NCI-H1436 treated with DMSO at 0.1 percent for 48 hours (cell line): ENCODE measurements at places on chromosomes 3 and 15.

DNA sequence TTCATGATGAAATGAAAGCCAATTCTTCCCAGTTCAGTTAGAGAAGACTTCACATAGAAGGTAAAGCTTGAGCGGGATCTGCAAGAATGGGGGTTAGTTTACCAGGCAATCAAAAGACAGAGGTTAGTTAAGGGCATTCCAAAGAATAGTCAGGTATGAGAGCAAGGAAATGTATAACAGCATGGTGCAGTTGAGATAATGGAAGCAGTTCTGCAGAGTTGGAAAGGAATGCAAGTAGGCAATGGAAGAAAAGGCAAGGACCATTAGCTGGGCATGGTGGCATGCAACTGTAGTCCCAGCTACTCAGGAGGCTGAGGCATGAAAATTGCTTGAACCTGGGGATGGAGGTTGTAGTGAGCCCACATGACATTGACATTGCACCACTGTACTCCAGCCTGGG lies 55.0 kb downstream of the LSAMP start:
- no peak for DNase-seq

DNA sequence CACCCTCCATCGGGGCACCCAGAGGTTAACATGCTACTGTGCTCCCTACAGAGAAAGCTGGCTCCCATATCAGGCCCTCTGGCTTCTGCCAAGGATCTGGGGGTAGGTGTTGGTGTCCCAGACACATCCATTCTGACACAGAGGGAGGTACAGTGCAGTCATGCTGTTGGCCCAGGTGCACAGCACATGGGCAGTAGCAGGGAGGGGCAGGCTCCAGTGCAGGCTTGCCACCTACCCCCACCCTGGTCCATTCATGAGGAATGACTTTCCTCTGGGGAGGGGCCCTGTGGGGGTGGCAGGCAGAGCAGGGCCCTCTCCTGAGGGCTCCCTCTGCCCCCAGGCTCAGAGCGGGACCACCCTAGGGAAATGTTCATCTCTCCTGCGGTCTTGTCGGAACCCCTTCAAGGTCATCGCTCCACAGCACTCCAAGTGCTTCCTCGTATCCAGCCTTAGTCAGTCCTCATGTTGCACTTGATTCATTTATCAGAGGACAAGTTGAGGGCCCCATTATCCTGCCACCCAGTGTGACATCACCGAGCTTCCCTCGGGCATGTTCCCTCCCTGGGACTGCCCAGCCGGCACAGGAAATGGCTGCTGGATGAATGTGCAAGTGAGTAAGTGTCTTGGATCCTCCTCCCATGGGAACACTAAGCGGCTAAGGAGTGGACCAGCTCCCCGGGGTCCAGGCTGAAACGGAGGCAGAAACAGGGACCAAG lies 10.0 kb downstream of the DUSP7 start:
- DNase-seq: no peak

GRCh38 chr3:140584549-140584948 lies 93.3 kb upstream of the TRIM42 start:
- no peak for DNase-seq

GRCh38 chr15:39643727-39644126 lies 62.8 kb downstream of the THBS1 start:
- no peak for DNase-seq

DNA sequence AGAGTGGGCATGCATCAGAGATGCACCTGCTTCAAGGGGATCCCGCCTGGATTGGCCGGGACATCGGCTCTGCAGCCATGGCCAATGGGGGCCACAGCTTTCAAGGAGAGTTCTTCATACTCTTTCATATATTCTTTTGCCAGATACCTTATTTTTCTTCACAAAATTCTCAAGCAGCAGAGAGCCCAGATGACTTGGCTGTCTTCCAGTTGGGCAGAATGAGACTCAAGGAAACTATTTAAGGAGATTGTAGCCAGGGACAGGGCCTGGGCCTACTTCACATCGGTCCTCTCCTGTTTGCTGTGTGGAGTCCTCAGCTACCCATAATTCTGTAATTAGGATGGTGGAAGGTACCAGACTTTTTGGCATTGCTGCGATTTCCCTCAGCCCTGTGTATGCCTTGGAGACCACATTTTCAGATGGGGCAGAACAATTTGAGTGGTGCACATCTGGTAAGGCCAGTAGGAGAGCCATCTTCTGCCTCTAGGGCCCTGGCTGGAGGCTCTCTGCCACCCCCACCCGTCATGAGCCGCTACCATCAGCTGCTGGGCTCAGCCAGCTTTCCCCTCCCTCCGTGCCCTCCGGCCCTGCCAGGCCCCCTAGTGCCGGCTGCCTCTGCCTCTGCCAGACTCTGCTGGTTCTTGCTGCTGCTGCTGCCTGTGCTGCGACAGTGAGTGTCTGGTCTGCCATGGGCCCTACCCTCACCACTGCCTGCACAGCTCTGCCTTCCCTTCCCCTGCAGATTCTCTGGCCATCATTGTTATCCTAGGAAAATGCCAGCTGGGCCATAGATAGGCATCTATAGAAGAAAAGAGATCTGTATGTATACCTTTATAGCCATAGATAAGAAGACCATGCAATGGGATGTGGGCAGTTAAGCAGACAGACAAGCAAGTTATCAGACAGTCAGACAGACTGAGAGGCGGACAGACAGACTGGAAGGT lies 6.7 kb downstream of the PLIN1 start:
- DNase-seq: no peak

DNA sequence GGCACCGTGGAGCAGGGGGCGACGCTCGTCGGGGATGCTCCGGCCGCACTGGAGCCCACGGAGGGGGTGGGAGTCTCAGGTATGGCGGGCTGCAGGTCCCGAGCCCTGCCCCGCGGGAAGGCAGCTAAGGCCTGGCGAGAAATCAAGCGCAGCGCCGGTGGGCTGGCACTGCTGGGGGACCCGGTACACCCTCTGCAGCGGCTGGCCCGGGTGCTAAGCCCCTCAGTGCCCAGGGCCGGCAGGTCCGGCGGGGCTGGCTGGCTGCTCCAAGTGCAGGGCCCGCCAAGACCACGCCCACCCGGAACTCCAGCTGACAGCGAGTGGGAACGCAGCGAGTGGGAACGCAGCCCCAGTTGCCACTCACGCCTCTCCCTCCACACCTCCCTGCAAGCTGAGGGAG lies 676.4 kb downstream of the SI start:
- DNase-seq: no peak

DNA sequence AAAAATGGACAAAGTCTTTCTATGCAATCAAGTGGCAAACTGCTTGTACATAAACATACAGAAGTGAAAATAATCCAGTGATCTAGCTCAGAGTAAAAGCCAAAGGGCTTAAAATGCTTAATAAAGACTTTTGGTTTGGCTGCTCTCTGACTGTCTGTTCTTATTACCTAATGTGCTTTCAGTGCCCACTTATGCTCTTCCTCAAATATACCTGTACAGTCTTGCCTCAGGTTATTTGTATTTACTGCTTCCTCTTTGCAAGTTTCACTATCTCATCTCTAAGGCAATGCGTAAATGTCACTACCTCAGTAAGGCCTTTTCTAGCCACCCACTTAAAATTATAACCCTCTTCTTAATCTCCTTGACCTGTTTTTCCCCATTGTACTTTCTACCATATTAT lies 171.8 kb downstream of the EPHA6 start:
- no peak for DNase-seq

- DNase-seq: peak; percentile 9
Observed at GRCh38 chr3:142117056-142117851, 32.1 kb downstream of the TFDP2 start.

DNA sequence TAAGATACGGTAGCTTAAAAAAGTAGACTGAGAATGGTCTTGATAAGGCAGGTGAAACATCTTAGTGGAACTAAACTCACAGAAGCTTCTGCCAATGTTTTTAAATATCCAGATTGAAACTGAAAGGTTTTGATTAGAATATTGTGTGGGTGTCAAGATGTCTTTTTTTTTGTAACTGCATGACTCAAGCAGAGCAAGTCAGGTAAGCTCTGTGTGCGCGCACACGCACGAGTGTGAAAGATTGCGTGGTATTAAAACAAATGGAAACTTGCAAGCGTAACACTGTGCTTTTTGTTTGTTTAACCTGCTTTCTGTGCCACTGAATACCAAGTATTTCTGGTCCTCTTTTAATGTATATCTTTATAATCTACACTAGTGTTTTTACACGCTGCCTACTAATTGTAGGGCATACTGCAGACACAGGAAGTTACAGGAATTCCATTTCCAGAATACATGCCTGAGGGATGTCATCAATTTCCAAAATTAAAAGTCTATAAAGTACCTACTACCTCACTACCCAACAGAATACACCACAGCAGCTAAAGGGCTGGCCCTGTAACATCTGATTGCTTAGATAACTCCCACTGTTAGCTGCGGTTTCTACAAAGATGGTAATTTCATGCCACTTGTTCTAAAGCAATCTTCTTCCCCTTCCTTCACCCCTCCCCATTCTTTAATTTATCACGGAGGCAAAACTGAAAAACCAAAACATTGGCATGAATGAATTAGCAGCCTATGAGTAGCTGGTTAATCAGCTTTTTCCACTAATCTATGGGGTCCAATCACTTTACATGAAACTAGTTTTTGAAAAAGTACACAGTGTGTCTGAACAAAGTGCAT lies 472.8 kb downstream of the SHQ1 start:
- DNase-seq: no peak

GRCh38 chr15:26838742-26839460 lies 28.0 kb upstream of the GABRA5 start:
- DNase-seq: no peak

- no peak for DNase-seq
Observed at GRCh38 chr15:70875001-70875782, 17.0 kb downstream of the THAP10 start.

DNA sequence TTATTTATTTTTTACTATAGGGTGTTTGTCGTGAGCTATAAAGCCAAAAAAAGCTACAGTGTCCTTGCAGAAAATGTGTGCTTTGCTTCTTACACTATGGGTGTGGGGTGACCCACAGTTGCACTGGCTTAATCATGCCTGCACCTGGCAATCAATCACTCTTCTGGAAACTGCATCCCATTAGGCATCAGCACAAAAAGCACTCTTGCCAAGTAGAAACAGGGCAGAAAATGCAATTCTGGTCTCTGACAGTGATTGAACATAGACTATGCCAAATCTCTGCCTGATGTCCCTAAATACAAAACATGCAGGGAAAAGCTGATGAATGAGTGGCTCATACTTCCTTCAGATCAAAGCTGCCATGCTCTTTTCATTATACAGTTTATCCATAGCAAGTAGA lies 30.4 kb upstream of the PLAAT1 start:
- no peak for DNase-seq

- no peak for DNase-seq
Observed at GRCh38 chr15:80437334-80437891, 33.2 kb downstream of the ARNT2 start.

DNA sequence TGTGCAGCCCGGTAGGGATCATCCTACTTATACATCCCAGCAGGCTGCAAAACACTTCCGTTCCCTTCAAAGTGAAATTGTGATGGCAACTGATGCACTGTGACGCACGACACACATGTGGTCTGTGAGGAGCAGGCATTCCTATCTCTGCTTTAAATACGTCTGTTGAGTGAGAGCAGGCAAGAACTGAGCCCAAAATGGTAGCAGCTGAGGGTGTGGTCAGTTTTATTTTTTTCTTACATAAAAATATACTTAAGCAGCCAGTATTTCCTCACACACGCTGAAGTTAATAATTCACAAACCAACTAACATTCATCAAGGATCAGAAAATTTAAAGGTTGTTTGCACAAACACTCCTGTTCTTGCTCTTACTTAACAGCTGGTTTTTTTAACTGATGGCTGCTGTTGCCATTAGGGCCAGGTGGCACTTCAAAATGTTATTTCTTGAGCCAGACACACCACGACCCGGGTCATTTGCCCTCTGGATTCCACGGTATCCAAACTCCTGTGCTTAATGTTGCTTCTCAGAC lies 23.9 kb downstream of the LRIG1 start:
- no peak for DNase-seq

DNA sequence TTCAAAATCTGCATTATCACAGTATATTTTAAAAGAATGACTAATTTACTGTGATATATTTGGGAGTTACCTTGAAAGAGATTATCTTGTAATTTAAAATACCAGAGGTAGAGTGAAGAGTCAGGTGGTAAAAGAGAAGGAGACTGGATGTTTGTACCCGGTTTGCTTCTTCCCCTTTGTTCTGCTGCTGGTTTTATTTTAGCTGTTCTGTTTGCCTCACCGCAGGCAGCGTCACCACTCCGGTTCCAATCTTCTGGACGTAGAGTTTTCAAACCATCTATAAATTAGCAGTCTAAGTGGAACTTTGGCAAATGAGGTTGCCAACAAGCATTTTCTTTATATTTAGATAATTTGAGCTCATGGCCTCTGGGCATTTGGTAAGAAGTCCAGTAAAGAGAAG lies 38.2 kb downstream of the PPARG start:
- DNase-seq: no peak

DNA sequence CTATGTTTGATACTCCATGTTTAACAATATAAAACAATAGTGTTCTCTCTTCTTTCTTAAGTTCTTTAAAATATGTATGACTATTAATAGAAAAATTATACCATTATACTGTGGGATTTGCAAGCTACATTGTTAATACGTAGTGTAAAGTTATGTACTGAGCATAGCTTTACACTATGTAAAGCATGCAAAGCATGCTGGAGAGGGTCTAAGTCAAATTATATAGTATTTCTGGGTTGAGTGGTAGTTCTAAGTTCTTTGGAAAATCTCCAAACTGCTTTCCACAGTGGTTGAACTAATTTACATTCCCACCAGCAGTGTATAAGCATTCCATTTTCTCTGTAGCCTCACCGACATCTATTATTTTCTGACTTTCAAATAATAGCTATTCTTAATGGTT lies 253.0 kb downstream of the RAP2B start:
- DNase-seq: no peak

GRCh38 chr3:157248590-157249422 lies 88.9 kb upstream of the CCNL1 start:
- DNase-seq: no peak

DNA sequence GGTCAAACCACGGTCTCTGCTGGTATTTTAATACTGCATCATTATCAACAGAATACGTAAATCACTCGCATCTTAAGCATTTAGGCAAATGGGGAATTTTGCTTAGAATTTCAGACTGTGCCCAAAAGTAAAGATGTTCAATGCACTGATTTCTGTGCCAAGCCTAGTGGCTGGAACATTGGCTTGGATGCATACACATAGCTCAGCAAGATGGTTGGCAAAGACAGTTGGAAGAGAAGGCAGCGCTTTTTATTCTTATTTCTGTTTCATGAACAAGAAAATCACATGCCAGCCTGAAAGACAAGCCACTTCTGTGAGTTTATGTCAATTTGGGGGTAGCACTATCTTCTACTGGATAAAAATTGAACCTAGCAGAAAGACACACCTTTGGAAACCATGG lies 15.1 kb downstream of the MECOM start:
- no peak for DNase-seq

DNA sequence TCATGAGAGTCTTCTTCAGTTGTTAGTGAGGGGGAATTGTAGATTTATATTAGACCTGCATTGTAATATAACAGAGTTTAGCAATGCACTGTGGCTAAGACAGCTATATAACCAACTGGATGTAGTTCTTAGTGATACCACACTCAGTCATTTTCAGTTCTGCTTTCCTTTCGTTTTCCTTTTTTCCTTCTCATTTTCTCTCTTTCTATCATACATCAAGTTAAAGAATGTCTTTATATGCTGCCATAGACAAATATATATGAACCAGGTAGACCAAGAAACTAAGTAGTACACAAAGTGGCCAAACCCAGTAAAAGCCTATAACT lies 43.7 kb upstream of the CD47 start:
- no peak for DNase-seq

- no peak for DNase-seq
Observed at GRCh38 chr3:37530047-37530697, 331.5 kb upstream of the CTDSPL start.
